Motor neuron (in vitro differentiated cells): ENCODE measurements at places on chromosomes 16 and 17. TPM values are rescaled to one million over a fixed set of nuclear protein-coding genes. Genes with fewer than 3 reads are reported as not detected.

The ZNF423 gene
- total RNA-seq = 0.79 and 1.1 TPM in 2 replicates

The SPNS3 gene
- total RNA-seq = 0.27 and 0.42 TPM in 2 replicates

The PLSCR3 gene
- 18.5 and 20.4 TPM in 2 replicates for total RNA-seq

The DYNC1LI2 gene
- 126 and 127 TPM in 2 replicates for total RNA-seq

The TP53TG3C gene
- not detected in 2 replicates for total RNA-seq

The FBXL19 gene
- total RNA-seq = 36.0 and 36.6 TPM in 2 replicates

The NUBP2 gene
- total RNA-seq = 65.8 and 67.8 TPM in 2 replicates

The MYH2 gene
- total RNA-seq = 0.05 and 0.13 TPM in 2 replicates

The RPRML gene
- total RNA-seq = 0.41 TPM in 1 of 2 replicates, not detected in the other

The HMOX2 gene
- 31.5 and 31.9 TPM in 2 replicates for total RNA-seq

The CHST6 gene
- total RNA-seq = 0.13 and 0.85 TPM in 2 replicates

The AURKB gene
- total RNA-seq = 32.9 and 36.9 TPM in 2 replicates

The RHBDL3 gene
- total RNA-seq = 17.4 and 20.6 TPM in 2 replicates

The EVPLL gene
- not detected in 2 replicates for total RNA-seq

The TEX19 gene
- 0.36 and 0.85 TPM in 2 replicates for total RNA-seq

The C16orf74 gene
- total RNA-seq = 0.41 and 0.50 TPM in 2 replicates

The C17orf50 gene
- total RNA-seq = 0.43 TPM in 1 of 2 replicates, not detected in the other

The PLA2G10 gene
- total RNA-seq = 0.58 TPM in 1 of 2 replicates, not detected in the other

The MT4 gene
- total RNA-seq = not detected in 2 replicates

The ZNF263 gene
- 38.5 and 40.3 TPM in 2 replicates for total RNA-seq

The NTN3 gene
- total RNA-seq = 1.4 and 1.8 TPM in 2 replicates

The C16orf46 gene
- 7.3 TPM in 2 replicates for total RNA-seq

The GPR139 gene
- 0.27 and 0.50 TPM in 2 replicates for total RNA-seq

The TBC1D28 gene
- 3.8 TPM in 1 of 2 replicates, not detected in the other for total RNA-seq

The HYDIN gene
- 2.6 and 3.9 TPM in 2 replicates for total RNA-seq
